ENCODE measurements at places on chromosomes 5 and 9.

DNA sequence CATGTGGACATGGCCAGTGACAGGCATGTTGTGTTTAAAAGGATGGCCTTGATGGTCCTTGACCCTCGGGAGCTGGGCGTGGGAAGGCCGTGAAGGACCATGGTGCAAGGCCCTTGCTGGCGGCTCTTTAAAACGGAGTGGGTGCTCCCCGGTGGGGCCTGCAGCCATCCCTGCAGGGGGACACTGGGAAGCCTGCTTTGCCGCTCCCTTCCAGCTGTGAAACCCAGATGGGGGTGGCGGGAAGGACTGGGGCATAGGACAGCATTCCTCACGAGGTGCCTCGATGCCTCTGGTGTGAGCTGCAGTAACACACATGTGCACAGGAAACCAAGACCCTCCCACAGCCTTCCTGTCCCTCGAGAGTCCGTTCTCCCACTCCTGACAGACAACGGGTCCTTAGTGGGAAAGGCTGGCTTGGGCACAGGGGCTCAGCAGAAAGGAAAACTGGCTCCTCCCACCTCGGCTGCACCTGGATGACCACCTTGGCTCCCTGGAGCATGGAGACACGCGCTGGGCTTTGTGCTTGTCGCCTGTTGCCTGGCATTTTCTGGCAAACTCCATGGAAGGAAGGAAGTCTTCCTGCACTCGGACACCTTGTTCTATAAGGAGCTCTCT, 30.3 kb upstream of the IRX4 start:
- DNase-seq, result no peak

GRCh38 chr5:399296-400281, 43.4 kb upstream of the EXOC3 start:
- peak; percentile 40 for DNase-seq

GRCh38 chr5:107812570-107813141, 141.9 kb upstream of the EFNA5 start:
- no peak for DNase-seq

GRCh38 chr5:176381979-176382378, 6.4 kb downstream of the NOP16 start:
- no peak for DNase-seq

DNA sequence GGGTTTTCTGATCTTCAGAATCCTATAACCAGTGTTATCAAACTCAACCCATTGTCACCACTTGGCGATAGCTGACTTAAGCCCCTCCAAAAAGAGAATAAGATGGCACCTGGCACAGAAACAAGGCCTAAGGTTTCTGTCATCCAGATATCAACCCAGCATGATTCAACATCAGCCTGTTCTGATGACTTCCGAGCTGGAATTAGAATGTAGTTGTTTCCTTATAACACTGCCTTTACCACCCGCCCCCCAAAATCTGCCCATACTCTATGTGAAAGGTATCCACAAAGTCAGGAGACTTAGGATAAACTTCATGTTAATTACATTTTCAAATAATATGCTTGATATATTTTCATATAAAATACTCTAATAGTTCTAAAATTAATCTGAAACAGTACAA, 5.2 kb downstream of the KLF9 start:
- no peak for DNase-seq

DNA sequence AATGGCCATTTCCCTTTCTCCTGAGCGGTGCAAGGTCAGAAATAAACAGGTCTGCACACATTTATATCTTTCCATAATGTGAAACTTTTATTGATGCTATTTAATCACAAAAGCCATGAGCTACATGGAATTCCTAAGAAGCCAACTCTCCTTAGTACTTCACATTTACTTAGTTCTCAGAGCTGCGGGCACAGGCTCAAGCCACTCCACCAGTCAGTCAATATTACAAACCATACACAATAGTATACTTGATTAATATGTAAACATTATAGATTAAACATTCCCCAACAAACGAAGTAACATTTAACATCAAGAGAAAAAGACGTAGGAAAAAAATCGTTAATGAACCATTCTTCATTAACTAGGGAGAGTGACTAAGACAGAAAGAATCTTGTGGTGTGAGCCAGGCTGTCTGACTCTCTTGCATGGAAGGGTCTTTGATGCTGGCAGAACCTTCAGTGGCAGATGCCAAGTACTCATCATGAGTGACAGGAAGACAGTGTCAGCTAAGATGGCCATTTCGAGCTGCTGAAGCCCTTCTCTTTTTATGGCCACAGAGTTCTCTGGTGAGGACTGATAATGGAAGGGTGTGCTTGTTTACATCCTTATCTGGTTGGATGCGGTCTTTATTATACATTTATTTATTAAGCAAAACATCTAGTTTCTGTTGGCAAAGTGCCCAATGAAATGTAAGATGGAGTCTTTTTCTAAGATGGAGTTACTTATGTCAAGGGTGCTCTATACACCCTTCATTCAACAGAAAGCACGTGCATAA, 115.5 kb upstream of the TUT7 start:
- no peak for DNase-seq

DNA sequence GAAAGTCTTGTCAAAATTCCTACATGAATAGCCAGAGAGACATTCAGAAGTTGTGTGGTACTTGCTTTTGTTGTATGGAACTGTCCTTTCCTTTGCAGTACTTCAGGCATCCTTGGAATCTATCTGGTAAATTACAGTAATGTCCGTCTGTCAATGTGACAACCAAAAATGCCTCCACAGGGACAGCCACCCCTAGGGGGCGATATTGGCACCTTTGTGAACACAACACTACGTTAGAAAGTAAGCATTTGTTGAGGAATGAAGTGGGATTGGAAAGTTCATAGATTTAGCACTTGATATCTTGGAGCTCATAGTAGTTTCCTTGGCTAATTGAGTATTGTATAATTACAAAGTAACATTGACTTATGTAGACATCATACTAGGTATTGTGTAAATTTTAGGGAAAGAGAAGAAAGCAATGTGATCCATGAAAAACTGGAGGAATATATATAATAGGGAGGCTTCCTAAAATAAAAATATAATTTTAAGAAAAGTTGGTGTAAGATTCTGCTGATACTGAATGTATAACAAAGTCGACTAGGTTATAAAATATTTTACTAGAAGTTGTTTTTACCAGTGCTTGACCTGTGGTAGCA, 32.7 kb downstream of the TMEFF1 start:
- DNase-seq, result peak; percentile 38

- no peak for DNase-seq
These were observed 35.9 kb upstream of the IRX4 start for GRCh38 chr5:1918488-1919208.

GRCh38 chr9:89498852-89499480, 1.1 kb upstream of the SEMA4D start:
- no peak for DNase-seq

GRCh38 chr5:57818397-57818796, 335.8 kb upstream of the ACTBL2 start:
- no peak for DNase-seq

DNA sequence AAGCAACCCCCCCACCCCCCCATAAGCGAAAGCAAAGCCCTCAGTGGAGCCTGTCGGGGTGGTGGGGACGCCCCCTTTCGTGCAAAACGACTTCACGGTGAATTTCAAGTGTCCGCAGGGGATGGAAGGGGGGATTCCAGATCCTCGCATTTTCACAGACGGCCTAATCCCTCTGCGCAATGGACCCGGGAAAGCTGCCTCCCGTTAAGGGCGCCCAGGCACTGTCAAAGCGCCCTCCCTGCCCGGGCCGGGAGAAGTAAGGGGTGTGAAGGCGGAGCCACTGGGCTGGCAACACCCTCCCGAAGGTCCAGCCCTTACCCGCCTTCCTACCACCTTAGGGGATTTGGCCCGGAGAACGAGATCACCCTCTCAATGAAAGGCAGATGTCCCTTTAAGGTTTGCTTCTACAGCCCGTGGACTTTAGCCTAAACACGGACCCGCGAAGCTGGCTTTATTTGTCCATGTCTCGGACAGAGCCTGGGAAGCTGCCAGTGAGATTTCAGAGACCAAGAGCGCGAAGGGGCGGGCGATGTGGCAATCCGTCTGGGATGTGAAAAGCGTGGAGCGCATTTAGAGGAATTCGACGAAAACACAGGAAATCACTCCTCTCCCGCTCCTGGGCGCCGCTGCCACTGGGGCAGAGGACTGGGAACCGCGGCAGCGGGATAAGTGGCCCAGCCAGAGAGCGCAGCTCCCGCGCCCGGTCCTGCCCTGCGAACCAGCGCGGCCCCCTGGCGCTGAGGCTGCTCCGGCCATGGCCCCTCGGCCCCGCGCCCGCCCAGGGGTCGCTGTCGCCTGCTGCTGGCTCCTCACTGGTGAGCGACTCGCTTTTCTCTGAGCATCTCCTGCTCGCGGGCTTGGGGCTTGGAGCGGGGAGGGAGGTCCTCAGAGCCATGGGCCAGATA, at the start of the genes ITGA1 and PELO:
ITGA1 (plus strand) TSS at position 317 of the 905 bp plus-strand sequence; CDS start at position 755, 438 bp downstream.
PELO (plus strand) TSS at position 317 of the 905 bp plus-strand sequence. CDS start 12,479 bp downstream, outside the sequence.
- peak; percentile 40 for DNase-seq

GRCh38 chr5:179192185-179192890, 132.2 kb downstream of the ZNF354C start:
- no peak for DNase-seq

- DNase-seq, result no peak
These were observed 71.4 kb upstream of the STXBP1 start for GRCh38 chr9:127540664-127541041.

DNA sequence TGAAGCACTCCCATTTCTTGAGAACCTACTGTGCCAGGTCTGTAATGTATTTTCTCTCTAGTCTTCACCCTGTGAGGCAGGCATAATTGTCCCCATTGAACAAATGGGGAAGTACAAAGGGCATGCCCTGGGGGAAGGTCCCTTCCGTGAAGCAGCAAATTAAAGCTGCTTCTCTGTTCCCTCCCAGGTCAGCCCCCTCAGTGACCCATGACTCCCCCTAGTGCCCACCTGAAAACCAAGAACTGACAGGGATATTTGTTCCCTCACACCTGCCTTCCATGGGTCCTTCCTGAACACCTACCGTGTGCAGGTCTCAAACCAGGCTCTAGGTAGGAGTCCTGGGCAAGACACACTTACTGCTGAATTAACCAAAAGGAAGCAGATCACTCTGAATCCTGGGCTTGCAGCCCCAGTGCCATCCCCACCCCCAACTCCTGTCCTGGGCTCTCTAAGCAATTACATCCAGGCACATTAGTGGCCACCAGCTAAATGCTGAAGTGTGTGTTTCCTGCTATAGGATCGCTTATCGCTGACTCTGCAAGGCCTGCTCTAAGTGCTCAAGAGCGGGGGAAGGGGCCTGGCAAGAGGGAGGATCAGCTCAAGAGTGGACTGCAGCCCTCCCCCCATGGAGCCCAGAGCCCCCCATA, 254.8 kb downstream of the CDK5RAP2 start:
- DNase-seq, result no peak

GRCh38 chr9:6852243-6852963, 94.6 kb downstream of the KDM4C start:
- DNase-seq, result no peak
